NCI-H1105 treated with DMSO at 0.1 percent for 48 hours (cell line): ENCODE measurements at places on chromosomes 7 and 10.
A peak's percentile ranks its signal among the peaks of the same experiment; 100 is the strongest.

DNA sequence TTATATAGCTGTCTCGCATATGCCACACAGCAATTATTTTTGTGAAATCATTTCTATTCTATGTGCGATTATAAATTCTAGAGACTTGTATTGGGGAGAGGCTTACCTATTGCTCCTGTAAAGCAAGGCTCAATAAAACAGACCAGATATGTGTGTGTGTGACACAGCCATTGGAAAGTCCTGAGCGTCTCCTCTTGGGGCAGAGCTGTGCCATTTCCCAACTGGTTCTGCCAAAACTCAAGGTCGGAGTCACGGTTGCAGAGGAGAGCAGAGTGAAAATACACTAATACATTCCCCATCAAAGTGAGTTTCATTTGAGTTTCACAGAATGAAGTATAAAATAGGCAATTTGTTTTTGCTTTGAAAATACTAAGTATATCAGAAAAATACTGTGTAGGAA is 567.4 kb upstream of the FZD8 start:
- DNase-seq, result no peak

- DNase-seq, result peak; percentile 70
Observed at GRCh38 chr7:81457852-81458522, 311.9 kb downstream of the HGF start.

- no peak for DNase-seq
Observed at GRCh38 chr7:101288439-101288838, 33.2 kb downstream of the IFT22 start.

DNA sequence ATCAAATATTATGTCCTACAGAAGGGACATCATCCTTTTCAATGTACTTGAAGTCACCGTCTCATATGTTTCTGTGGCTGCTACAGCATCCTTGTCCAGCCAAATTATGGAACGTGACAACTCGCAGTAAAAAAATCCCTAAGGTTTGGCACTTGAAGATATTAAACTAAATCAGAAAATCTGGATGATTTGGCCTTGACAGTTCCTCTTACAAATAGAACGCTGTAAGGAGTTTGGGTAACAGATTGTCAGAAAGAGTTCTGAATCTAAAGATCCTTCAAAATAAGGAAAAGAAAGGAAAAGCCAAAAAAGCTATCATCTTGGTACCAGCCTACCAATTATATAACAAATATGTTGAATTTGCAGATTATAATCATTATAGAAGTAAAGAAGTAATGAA is 21.0 kb downstream of the XRCC2 start:
- DNase-seq, result no peak

DNA sequence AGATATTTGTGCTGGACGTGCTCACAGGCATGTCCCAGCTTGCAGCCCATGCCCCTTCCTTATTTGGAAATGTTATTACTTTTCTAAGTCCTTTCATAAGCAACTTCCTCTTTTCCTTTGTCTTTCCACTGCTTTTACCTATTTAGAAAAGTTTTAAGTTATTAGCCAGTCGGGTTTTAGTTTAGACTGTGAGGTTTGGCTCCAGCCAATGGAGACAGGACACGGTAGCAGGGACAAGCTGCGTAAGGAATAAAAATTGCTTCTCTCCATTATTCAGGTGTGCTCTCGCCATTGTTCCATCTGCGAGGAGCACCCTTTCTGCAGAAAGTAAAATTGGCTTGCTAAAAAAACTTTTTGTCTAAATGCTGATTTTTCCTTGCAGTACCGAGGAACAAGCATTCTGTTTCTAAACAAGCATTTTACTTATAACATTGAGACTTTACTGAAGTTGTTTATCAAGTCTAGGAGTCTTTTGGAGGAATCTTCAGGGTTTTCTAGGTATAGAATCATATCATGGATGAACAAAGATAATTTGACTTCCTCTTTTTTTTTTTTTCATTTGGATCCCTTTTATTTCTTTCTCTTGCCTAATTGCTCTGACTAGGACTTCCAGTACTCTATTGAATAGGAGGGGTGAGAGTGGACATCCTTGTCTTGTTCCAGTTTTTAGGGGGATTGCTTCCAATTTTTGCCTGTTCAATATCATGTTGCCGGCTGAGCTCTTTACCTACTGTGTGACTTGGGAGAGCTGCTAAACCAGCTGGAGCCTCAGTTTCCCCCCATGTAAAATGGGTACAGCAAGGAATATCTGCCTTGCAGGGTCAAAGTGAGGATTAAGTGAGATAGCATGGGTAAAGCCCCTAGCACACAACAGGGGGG is 63.8 kb downstream of the ALOX5 start:
- no peak for DNase-seq

- no peak for DNase-seq
Observed at GRCh38 chr10:52143338-52143737, 170.7 kb upstream of the DKK1 start.

GRCh38 chr10:85900487-85900886 is 466.1 kb downstream of the GRID1 start:
- no peak for DNase-seq

DNA sequence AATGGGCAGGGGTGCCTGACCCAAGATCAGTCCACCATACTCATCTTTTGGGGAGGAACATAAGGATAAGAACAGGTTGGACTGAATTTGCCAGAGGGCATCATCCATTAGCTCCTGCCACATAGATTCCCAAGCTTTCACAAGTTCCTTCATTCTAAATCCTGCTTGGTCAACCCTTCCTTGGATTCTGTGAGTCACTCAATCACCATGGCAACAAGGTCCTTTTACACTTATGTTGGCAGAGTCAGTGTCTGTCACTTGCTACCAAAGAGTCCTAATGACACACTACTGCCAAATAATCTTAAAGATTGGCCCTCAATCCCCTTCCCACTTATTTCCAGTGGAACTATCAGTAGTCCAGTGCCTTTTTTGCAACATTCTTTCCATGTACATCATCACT is 5.0 kb upstream of the LGI1 start:
- DNase-seq, result no peak

GRCh38 chr10:73799899-73800559 is 11.4 kb downstream of the NDST2 start:
- no peak for DNase-seq

- DNase-seq, result no peak
Observed at GRCh38 chr7:18200855-18201254, 173.2 kb upstream of the PRPS1L1 start.

GRCh38 chr10:49053053-49053997 is 62.0 kb downstream of the VSTM4 start:
- DNase-seq, result no peak

- DNase-seq, result no peak
Observed at GRCh38 chr10:62112300-62112699, 156.3 kb downstream of the RTKN2 start.

- no peak for DNase-seq
Observed at GRCh38 chr10:59325116-59325515, 37.2 kb downstream of the FAM13C start.

DNA sequence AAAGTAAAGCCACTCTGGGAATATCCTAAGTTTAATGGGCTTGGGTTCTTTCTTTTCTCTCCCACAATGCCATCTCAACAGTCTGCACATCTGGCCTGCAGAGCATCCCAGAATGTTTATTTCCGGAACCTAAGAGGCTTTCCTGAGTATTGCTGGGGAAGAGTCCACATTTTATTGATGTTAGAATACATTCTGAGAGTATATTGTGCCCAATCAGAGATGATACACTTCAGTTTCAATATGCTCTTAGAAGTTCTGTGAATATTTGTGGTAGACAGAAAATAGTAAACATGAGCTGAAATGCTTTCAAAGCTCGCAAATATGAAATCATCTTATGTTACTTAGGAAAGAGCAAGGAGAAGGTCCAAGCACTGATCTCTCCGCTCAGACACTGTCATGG is 200.6 kb downstream of the TWIST1 start:
- DNase-seq, result no peak

GRCh38 chr7:36775061-36775620 is 50.8 kb upstream of the AOAH start:
- DNase-seq, result no peak

DNA sequence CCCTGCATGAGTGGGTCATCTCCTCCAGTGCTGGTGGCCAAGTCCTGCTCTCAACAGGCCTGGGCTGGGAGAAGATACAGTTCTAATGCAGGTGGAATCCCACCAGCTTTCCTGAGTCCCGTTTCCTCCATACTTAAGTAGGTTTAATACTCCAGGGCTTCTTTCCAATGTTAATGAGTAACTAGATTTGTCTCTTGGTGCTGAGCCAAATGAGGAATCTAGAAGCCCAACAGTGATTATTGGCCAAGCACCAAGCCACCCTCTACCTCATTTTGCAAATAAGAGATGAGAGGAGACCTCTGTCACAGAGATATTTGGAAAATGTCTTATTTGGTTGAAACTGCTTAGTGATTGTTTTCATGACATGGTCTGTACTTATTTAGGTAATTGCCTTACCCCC is 37.1 kb downstream of the STARD3NL start:
- DNase-seq, result no peak

- DNase-seq, result no peak
Observed at GRCh38 chr10:108901781-108902618, 1021.3 kb downstream of the XPNPEP1 start.

- no peak for DNase-seq
Observed at GRCh38 chr10:34231441-34232180, 583.5 kb downstream of the PARD3 start.

GRCh38 chr10:24462889-24463552 is 254.1 kb downstream of the KIAA1217 start:
- DNase-seq, result no peak

DNA sequence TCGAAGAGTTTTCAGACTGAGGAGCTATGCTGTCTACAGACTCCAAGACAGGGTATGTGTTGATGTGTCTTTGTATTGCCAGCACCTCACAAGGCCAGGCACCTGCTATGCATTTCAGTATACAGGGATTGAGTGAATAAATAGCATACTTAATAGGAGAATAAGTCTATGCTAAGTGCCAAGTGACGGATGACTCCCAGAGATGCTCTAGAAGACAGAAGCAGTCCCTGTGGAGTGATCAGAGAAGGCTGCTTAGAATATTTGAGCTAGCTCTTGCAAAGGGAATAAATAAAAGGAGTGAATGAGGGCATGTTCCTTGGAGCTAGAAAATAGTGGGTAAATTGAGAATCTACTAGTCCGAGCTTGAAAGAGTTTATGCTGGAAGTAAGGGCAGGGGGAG is 346.4 kb downstream of the GATA3 start:
- no peak for DNase-seq

GRCh38 chr10:42973870-42974692 is 102.8 kb upstream of the RET start:
- DNase-seq, result no peak

GRCh38 chr10:131088619-131089018 is 222.9 kb downstream of the TCERG1L start:
- DNase-seq, result no peak

DNA sequence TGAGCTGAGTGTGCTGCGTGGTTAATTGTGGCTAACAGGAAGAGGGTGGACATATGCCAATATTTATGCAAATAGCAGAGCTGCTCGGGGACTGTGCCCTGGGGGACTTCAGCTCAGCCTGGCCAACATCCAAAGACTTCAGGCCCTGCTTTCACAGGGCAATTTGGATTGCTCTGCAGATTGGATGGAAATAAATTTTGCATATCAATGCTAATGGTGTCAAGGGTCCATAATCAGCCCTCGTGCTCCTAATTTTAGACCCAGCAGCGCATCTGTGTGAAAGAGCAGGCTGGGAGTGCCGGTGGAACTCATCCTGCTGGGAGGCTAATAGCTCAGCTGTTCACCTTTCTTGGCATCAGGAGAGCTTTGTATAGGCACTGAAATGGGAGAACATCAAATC is 270.1 kb downstream of the TCERG1L start:
- peak; percentile 82 for DNase-seq

DNA sequence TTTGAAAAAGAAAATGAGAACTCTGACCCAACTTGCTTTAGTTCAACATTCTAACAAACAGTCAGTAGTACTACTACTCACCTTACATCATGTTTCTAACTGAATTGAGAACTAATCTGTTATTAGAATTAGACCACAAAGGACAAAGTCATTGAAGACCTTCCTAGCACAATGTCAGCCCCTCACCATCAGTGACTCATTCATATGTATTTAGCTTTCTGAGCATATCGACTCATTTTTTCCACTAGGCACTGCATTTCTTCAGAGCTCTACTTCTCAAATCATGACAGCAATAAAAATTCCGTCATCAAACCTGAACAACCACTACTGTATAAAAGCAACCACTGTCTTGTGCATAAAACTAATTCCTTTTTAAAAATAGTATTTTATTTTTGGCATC is 4.4 kb upstream of the LRRN3 start:
- DNase-seq, result no peak

DNA sequence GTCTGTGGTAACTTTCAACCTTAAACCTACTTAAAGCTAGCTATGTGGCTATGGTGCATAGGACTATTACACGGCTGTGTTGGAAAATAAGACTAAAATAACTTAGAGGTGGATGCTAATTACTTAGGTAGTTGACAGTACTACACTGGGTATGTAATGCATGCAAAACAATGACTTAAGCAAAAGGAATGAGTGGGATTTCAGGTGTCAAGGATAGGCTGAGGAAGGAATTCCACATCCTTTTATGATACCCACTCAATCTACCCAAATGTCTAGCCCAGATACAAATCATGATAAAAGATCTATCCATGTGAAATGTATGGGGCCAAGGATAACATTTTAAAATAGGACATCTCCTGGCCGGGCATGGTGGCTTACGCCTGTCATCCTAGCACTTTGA is 13.9 kb downstream of the CDNF start:
- DNase-seq, result no peak

GRCh38 chr10:129136951-129137350 is 330.1 kb upstream of the MGMT start:
- DNase-seq, result peak; percentile 45

DNA sequence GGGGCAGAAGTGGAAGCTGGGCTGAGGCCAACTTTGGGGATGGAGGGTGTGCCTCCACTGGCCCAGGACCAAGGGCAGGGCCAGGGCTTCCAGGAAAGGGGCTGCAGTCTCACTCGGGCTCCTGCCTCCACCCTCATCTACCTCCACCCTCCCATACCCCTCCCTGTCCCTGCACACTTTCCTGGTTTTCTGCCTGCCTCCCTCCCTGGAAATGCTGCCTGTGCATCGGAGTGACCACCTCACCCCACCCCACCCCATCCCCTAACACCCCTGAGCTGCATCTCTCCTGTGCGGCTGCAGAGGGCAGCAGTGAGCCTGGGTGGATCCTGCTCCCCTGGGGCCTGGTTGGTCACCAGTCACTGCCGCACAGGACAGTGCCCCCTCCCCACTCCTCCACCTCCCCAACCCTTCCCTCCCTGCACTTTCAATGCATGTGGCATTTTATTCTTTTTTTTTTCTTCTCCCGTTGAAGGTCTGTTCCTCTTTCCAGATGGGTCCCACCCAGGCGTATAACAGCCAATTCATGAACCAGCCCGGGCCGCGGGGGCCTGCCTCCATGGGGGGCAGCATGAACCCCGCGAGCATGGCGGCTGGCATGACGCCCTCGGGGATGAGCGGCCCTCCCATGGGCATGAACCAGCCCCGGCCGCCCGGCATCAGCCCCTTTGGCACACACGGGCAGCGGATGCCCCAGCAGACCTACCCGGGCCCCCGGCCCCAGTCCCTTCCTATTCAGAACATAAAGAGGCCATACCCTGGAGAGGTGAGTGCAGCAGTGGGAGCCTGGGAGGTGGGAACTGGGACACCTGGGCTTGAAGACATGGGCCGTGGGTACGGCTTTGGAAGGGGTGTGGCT is 54.1 kb upstream of the PPIF start:
- no peak for DNase-seq
